EL (cell line): ENCODE measurements at places on chromosomes 11 and 22.

DNA sequence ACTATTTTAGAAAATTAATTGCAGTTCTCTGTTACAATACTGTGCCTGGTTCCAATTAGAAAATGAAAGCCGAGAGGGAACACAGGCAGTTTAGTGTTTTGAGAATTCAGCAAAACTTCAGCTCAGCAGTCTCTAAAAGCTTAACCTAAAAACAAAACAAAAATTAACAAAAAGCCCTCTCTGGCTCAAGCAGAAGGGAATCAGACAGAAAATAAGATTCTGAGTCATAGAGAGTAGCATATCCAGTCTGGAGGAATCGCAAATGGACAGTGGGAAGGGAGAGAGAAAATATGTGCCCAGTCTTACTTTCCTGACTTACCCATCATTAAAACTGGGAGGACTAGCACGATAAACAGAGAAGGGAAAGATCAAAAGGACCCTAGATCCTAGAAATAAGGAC, 38.1 kb upstream of the CHRM4 start:
- DNase-seq, result no peak

GRCh38 chr11:72358466-72359405, 75.6 kb downstream of the CLPB start:
- no peak for DNase-seq

DNA sequence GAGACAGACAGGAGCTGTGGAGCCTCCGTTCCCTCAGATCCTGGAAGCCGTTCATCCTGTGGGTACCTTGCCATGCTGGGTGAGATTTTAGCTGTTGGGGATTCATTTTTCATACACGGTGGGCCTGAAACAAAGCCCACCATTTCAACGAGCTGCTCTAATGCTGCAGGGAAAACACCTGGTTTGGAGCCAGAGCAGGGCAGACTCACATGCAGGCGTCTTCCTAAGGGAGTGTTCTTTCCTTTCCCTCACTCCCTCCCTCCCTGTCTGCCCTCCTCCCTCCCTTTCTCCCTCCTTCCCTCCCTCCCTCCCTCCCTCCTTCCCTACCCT, 52.5 kb downstream of the CD6 start:
- DNase-seq, result no peak

DNA sequence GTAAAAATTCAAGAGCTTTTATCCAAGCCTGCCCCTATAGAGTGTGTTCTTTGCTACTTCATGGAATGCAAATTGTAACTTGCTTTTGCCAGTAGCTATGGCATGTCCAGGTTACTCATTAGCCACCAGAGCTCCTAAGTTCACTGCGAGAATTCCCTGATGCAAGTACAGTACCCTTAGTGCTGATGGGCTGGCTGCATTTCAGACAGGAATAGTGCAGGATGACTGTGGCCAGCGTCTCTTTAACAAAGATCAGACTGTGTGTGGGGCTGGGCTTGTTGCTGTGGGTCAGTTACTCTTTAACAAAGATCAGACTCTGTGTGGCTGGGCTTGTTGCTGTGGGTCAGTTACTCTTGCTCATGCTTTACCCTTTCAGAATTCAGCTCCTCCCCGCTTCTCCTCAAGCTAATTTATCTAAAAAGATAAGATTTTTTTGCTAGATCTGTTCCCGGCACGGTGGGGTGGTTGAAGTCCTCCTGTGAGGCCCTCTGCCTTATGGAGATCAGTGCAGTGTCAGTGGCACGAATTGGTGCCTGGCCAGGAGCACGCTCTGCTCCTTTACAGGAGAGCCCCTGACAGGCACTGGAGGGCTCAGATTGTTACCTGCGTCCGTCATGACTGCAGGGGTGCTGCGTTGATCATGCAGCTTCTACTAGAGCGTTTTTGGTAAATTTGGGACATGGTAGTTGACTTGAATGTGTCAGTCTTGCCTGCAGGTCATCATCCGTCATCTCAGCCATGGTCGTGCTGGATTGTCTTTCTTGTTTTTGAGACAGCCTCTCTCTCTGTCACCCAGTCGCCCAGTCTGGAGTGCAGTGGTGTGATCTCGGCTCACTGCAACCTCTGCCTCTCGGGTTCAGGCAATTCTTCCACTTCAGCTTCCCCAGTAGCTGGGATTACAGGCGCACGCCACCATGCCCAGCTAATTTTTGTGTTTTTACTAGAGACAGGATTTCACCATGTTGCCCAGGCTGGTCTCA, 27.0 kb downstream of the AP2A2 start:
- DNase-seq, result no peak

DNA sequence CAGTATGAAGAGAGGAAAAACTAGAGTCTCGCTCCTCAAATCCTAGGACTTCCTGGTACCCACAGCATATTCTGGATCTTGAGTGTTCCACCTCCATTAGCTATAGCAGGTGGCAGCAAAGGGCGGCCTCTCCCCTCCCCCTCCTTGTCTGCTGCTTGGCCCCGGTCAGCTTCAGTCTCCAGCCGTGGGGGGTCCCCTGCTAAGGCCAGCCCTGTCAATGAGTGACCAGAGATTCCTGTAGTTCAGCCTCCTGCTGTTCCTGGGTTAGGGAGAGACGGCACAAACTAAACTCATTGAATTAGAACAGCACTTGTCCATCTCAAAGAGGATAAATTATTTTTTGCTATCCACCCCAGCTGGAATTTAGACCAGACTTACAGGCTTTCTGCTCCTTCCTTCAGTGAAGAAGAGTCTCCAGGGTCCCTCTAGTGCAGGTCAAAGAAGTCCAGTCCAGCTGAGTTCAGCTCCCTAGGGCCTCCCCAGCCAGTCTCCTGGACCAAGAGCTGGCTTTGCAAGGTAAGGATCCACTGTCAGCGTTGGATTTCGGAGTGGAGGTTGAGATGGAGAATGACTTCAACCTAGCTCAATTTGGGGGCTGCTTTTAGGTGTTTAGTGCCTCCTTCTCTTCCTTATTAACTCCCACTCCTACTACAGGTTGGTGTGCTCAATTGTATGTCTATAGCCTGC, 1.1 kb upstream of the PHLDB1 start:
- DNase-seq, result no peak

- DNase-seq, result peak; percentile 34
Measured at GRCh38 chr11:79400717-79401330, 40.0 kb downstream of the TENM4 start.

DNA sequence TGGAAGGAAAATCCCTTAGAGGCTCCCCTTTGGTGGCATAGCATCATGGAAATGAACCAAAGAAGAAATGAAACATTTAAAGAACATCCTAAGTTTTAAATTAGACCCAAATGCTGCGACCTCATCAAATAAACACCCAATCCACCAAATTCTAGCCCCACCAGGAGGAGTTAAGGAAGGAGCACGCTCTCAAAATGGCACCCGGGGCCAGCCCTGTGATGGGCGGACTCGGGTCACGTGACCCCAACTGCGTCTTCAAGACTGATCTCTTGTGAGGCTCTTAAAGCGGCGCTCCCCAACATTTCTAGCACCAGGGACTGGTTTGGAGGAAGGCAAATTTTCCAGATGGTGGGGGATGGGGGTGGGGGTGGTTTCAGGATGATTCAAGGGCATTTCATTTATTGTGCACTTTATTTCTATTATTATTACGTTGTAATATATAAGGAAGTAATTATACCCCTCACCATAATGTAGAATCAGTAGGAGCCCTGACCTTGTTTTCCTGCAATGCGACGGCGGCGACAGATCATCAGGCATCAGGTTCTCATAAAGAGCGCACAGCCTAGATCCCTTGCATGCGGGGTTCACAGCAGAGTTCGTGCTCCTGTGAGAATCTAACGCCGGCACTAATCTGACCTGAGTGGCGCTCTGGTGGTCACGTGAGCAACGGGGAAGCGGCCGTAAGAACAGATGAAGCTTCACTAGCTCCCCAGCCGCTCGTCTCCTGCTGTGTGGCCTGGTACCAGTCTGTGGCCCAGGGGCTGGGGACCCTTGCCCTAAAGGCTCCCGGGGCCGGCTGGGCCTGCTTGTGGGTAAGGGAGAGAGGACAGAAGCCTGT, 90.6 kb upstream of the SLC22A12 start:
- no peak for DNase-seq

- DNase-seq, result peak; percentile 83
Measured at GRCh38 chr11:119337581-119338317, 2.9 kb downstream of the C1QTNF5 start.

DNA sequence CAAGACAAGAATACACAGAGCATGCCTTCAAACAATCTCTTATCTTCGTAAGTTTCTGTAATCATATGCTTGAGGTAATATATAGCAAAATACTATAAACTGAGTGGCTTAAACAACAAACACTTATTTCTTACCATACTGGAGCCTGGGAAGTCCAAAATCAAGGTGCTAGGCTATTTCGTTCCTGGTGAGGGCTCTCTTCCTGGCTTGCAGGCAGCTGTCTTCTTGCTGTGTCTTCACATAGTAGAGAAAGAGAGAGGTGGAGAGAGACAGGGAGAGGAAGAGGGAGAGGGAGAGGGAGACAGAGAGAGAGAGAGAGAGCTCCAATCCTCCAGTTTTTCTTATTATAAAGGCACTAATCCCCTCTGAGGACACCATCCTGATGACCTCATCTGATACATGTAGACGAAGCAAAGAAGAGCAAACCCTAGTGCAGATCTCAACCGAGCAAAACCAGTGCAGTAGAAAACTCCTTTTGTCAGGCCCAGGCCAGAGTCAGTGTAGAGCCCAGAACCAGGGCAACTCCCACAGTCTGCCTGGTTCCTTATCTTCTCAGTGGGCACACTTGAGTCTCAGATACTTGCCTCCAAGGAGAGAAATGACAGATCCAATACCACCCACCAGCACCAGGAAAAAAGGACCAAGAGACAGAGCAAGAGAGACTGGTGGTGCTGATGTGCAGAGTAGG, 297.1 kb upstream of the NCAM1 start:
- no peak for DNase-seq

DNA sequence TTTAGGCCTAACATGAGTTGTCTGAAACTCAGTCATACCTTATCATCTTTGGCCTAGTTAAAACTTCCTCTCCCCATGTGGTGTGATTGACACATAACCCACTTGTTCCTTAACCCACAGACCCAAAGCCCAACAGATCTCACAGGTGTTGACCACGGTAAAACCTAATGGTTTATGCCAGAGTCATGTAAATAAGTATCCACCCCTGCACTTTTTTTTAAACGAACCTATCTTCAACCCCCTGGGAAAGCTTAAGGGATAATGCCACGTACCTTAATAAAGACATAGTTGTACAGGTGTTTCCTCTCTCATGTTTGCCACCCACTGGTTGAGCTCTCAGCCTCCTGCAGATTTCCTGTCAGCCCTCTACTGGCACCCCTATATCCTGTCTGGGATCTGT, 709.3 kb upstream of the CCDC179 start:
- DNase-seq, result no peak

DNA sequence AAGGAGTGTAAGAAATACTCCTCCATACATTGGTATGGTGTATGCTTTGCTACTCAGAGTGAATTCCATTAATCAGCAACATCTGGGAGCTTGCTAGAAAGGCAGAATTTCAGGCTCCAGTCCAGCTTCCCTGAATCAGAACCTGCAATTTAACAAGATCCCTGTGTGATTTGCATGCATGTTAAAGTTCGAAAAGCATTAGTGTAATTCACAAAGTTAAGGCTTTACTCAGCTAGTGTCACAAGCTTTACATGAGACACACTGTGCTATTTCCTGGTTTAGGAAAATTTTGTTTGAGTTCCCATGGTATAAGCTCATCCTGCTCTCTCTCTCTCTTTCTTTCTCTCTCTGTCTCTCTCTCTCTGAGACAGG, 37.0 kb upstream of the HEPHL1 start:
- no peak for DNase-seq

DNA sequence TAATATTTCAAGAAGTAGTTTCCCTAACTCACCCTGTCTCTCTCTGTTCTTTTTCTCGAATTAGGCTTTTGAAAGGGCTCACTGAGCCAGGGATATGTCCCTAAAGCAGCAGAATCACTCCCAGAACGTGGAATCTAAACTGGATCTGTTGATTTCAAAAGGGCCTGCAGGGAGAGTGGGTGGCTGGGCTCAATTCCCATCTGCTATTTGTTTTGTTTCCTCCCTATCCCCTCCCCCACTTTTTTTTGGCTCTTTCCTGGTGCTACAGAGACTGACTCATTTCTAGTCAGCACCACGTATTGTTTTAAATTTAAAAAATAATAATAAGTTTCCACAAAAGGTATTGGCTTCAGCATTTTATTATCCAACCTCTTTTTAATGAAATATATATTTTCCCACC, 961.5 kb downstream of the FAM181B start:
- DNase-seq, result no peak

- no peak for DNase-seq
Measured at GRCh38 chr11:63770763-63771162, 2.2 kb upstream of the ZFTA start.

DNA sequence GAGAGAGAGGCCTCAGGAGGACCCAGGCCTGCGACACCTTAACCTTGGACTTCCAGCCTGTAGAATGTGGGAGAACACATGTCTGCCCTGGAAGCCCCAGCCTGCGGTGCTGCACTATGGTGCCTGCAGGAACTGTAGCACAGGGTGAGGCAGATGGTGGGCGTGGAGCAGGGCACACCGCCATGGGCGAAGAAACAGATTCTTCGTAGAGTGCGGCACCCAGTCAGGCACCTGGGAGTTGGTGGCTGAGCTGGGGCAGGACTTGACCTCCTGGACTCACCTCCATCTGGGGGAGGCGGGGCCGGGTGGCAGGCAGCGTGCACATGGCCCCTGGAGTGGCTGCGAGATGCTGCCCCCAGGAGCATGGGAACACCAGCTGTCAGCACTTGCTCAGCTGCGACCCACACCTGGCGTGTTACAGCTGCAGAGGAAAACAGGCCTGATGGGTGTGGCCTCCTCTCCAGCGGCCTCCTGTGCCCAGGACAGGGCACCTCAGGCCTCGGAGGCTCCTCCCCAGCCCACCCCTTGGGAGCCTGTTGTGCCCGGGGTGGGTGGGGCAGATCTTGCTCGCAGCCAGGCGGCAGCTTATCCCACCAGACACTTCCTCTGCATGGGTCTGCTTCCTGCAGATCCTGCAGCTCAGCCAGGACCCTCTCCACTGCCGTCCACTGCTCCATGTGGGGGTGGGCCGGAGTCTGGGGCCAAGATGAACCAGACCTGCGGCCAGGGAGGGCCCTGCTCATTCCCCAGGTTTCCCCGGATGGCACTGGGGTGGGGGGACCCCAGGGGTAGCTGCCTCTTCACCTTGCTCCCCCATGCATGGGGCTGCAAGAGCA, 80.4 kb downstream of the MYEOV start:
- DNase-seq, result no peak

- DNase-seq, result no peak
Measured at GRCh38 chr11:3043315-3043871, 13.8 kb downstream of the CARS1 start.

GRCh38 chr11:107545101-107545514, 20.4 kb downstream of the ALKBH8 start:
- peak; percentile 25 for DNase-seq

DNA sequence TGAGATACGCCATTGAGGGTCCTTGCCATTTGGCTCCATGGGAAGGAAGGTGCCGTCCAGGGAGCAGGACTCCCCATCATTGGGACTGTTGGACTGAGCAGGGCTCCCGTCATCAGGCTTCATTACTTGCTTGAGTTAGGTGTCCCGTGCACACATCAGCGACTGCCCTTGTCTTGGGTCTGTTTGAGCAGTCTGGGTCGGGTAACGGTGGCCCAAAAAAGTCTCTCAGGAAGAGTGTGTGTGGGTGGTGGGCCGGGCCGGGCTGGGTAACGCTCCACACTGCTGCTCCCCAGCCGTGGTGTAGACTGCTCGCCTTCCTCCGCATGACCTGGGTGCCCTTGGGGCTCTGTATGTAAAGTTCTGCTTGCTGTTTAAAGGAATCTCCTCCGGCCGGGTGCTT, 293.5 kb downstream of the TBC1D22A start:
- DNase-seq, result no peak
